ENCODE measurements at places on chromosomes 5 and 9.

DNA sequence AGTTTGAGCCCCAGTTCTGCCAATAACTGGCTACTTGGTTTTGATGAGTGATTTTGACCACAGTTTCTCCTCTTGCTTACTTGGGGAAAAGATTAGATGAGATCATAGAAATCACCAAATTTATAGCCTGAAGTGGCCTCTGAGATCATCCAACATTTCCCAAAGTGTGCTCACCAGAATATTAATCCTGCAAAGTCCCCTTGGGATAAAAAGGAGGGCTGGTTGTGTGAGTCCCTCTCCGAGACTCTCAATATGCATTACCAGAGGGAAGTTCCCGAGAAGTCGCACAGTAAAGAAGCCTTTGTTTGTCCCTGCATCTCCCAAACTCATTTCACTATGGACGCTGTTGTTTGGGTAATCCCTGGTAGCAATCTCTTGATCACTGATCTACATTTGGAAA is 88.4 kb upstream of the ADRA1B start:
- no peak for DNase-seq

DNA sequence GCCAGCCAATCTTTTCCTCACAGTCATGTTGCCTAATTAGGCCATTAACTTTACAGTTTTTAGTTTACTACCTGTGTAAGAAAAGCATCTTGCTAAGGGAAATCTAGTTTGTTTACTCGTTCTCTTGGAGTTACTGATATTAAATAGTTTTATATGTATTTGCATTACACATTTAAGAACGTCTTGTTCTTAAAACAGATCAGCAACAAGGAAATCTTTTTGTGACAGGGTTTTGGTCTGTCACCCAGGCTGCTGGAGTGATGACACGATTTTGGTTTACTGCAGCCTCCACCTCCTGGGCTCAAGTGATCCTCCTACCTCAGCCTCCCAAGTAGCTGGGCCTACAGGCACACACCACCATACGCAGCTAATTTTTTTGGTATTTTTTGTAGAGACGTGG is 29.2 kb upstream of the MSH3 start:
- DNase-seq = no peak

DNA sequence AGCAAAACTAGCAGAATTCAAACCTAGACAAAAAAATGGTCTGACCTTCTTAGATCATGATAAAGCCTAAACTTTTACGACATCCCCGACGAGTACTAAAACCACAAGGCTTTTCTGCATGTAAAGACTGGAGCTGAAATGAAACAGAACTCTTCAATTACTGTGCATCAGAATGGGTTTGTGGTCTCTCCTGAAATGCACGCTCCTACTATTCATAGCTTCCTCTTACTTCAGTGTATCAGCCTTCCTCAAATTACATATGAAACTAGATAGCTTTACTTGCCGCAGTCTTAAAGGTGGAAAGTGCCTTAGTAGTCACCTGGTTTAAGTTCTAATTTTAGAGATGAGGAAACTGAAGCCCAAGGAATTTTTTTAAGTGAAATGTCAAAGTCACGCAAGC is 24.6 kb upstream of the MED10 start:
- no peak for DNase-seq

- DNase-seq = no peak
Measured at GRCh38 chr5:11527652-11528349, 376.4 kb downstream of the CTNND2 start.

DNA sequence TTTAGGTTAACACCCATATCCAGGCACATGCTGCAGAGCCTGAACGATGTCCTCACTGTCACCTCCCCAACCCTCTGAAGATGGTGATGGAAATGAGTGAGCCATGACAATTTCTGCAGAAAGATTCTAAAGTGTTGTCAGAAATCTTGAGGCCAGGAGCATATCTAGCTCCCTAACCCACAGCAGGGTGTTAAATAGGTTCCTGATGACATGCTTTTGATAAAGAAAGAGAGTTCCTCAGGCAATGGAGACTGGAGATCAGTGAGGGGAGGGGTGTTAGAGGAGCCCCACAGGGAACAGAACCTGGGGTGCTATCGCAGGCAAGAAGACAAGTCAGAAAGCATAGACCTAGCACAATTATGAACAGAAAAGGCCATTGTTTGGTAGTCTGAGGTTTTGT is 95.7 kb downstream of the ENC1 start:
- no peak for DNase-seq

DNA sequence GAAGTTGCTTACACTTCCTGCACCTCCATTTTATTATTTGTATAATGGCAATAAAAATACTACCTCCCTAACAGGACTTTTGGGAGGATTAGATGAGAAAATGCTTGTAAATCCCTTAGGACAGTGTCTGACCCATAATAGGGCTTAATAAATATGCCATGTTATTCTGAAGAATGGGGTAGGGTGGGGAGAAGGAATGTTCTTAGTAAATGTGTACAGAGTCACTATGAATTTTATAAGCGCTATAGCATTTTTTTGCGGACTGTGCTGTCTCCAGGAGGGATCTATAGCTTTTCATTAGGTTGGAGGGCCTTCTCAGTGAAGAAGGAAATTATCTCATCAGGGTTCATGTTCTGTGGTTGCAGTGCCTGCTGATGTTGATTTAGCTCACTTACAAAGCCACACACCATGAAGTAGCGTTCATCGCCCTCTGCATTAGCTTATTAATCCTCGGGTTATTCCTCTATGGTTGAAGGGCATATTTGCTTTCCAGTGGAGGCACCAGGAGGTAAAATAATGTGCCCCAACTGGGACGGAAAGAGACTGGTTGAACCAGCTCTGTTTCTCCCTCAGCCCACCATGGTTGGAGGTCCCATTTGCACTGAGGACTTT is 497.1 kb downstream of the ARHGEF28 start:
- DNase-seq = no peak

GRCh38 chr9:107269681-107270080 is 13.4 kb upstream of the RAD23B start:
- no peak for DNase-seq

GRCh38 chr9:7125231-7125630 is 367.5 kb downstream of the KDM4C start:
- no peak for DNase-seq

DNA sequence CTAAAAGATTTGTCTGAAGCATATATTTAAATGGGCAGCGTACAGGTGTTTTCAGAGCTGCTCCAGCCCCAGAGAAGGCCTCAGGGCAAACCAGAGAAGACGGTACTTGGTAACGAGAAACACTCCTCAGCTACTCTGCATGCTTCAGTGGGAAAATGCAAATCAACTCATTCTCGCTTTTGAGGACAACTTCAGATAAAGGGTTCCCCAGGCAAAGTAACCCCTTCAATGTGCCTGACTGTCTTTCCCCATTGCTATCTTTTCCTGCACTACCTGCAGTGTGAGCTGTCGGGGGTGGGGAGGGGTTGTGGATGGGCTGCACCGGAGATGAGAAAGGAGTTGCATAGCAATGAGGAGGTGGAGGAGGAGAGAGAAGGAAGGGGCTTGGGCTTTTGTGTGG is 339.7 kb upstream of the CLINT1 start:
- no peak for DNase-seq

DNA sequence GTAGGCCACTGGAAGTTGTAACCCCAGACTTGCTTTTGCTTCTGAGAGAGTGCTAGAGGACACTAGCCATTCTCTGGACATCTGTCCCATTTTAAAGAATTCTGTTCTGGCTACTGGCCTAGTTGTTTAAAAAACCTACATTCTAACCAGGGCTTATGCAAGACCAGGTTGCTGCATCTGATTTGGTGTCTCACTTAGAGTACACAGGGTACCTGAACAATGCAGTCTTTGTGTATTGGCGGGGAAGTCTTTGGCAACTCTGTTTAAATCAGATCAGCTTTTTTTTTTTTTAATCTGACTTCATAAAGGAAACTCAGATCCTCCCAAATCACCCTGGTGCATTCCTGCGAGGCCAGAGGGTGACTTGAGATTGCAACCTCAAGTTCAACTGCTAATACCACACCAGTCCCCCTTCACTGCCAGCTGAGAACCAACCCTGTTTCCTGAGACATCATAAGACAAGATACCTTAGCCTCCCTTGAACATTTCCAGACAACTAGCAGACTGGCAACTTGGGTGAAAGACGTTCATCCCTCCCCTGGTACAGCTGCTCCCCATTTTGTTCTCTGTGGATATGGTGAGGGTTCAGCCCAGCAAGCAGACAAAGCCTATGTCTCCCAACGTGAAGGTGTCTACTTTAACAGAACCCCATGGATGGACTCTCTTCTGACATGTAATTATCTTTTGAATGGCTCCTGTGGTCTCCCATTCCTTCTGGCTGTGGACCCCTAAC is 27.0 kb downstream of the SKP1 start:
- no peak for DNase-seq

- DNase-seq = peak; percentile 32
Measured at GRCh38 chr5:6859023-6859422, 145.8 kb downstream of the TENT4A start.

- peak; percentile 78 for DNase-seq
Measured at GRCh38 chr9:128094166-128094949, 26.3 kb downstream of the SLC25A25 start.

DNA sequence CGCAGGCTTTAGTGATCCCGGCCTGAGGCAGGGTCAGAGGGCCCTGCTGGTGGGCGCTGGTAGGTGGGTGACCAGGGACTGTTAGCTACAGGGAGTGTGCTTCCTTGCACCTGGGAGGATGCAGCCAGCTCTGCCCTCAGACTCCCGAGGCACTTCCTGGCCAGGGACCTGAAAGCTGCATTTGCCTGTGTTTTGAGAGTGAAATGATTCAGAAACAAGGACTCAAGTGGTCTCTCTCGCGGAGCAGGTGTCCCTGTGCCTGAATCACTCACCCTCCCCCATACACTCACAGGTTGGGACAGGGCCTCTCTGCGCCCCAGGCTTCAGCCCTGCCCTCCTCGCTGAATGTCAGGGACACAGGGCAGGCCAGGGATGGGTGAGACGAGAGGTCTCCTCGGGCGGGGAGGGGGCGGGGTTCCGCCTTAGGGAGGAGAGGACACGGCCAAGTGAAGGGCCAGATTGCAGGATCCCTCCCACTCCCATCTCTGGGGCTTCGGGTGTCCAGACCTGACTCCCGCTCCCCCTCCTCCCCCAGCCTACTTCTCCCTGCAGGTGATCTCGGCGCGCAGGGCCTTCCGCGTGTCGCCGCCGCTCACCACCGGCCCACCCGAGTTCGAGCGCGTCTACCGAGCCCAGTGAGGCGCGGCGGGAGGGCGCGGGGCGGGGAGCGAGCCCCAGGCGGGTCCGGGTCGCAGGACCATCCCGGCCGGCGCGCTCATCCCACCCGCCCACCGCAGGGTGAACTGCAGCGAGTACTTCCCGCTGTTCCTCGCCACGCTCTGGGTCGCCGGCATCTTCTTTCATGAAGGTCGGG is 1.5 kb downstream of the LTC4S start:
- no peak for DNase-seq

GRCh38 chr5:54702470-54702869 is 184.9 kb downstream of the SNX18 start:
- no peak for DNase-seq

DNA sequence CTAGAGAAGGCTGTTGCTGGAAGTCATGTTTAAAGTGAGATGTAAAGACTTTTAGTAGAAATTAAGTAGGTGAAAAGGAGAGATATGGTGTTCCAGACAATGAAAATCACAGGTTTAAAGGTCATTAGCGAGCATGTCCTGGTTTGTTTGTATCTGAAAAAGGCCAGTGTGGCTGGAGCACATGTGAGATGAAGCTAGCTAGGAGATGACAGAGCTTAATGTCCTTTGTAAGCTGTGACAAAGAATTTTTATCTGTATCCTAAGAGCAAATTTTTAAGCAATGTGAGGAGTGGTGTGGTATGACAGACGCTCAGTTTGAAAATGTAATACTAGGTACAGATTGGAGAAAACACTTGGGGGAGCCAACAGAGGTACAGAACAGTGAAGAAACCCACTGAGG is 567.2 kb upstream of the ARRDC3 start:
- DNase-seq = no peak

DNA sequence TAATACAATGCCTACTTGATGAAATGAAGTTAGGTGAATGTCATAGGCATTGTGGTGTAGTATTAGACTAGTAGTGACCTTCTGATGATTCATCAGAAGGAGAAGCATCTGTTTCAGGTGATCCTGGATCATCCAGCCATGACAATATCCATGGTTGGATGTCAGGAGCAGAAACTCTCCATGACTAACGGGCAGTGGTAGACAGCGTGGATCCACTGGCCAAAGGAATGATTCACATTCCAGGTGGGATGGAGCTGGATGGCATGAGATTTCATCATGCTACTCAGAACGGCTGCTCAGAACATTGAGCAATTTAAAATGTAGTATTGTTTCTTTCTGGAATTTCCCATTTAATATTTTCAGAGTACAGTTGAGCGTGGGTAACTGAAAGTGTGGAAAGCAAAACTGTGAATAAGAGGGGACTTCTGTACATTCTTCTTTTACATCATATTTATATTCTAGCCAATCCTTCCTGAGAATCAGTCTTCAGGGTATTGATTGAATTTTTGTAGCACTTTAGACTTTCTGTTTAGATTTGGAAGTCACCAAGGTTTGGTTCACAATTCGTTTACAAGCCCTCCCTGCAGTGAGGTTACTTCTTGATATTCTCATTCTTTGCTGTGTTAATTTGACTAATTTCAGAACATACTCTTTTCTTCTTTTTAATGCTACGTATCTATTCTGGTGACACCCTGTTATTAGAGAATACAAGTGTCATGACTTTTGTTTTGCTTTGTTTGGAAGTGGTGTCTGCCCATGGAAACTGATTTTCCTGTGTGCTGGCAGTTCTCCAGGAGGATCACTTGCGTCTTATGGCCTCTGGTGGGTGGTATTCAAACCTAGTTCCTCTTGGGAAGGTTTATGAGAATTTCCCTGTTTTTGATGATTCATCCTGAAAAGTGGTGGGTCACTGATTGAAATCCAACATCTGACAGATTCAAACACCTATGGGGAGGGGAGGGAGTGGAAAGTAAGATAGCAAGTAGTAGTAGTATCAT is 12.2 kb upstream of the CLINT1 start:
- DNase-seq = no peak

GRCh38 chr5:42397267-42397666 is 26.0 kb upstream of the GHR start:
- DNase-seq = no peak

GRCh38 chr9:114385397-114386181 is 2.2 kb downstream of the AKNA start:
- DNase-seq = no peak

DNA sequence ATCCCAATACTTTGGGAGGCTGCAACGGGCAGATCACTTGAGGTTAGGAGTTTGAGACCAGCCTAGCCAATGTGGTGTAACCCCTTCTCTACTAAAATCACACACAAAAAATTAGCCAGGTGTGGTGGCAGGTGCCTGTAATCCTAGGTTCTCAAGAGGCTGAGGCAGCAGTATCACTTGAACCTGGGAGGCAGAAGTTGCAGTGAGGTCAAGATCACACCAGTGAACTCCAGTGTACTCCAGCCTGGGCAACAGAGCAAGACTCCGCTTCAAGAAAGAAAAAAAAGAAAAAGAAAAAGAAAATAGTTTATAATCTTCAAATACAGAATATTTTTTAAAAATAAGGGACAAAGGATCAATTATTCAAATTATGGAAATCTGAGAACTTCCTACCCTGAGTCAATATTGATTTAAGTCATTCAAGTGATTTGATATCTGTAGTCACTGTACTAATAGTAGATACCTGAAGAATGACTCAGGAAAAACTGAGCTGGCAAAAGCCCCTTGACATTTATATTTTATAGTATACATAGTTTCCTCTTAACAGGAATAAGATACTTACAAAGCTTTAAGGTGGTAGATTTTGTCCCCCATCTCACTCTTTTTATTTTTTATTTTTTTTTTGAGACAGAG is 61.8 kb downstream of the PTBP3 start:
- DNase-seq = no peak

Data from glutamatergic neuron (in vitro differentiated cells).